NAMALWA (cell line): ENCODE measurements at places on chromosomes 2 and 18.

DNA sequence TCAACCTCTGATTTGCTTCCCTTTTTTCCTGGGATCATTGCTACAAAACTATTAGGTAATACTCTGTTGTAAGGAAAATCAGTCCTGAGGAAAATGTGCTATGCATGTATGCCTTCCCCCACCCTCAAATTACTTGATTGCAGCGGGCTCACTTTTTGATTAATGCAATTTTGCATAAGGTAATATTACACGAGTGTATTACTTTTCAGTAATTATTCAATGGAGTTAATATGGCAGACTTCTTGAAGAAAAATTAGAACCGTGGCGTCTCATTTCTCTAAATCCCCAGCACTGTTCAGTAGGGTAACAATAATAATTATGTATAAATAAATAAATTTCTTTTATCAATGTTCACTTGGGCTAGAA, 527.6 kb upstream of the FANCL start:
- no peak for DNase-seq

GRCh38 chr2:17793803-17794354, 22.4 kb upstream of the MSGN1 start:
- DNase-seq: no peak

DNA sequence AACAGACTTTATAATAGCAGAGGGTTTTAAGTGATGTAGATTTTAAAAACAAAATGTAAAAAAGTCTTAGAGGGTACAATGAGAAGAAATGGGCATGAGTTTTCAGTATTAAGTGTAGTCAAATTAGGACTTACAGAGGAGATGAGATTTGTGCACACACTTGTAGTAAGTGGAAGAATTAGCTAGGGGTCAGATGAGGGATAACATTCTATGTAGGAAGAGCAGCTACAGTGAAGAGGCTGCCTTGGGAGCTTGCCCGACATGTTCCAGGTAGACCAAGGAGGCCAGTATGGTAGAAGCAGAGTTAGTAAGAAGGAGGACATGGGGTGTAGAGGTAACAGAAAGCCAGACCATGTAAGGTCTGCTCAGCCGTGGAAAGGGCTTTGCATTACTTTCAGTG, 189.2 kb upstream of the DSEL start:
- no peak for DNase-seq

GRCh38 chr2:121907928-121908327, 152.5 kb downstream of the TSN start:
- DNase-seq: no peak

GRCh38 chr2:181304011-181304844, 153.0 kb upstream of the ITGA4 start:
- peak; percentile 81 for DNase-seq

- DNase-seq: peak; percentile 39
Observed at GRCh38 chr2:36672199-36672598, 24.3 kb upstream of the VIT start.
